ENCODE measurements at places on chromosomes 1 and 21. TPM values are rescaled to one million over a fixed set of nuclear protein-coding genes. Genes with fewer than 3 reads are reported as not detected.

GRCh38 chr1:207115269-207115668 lies 11.2 kb downstream of the C4BPA start:
- H3K4me1 ChIP-seq: no peaks in the 10 kb centered on the region
- H3K27me3 ChIP-seq: no peaks in the 10 kb centered on the region
- no peak overlapping the region for H3K4me3 ChIP-seq
- H3K27ac ChIP-seq: no peak overlapping the region
- DNase-seq: no peak

FCGR1A gene
- total RNA-seq: not detected

CADM3 gene
- total RNA-seq: not detected

DNA sequence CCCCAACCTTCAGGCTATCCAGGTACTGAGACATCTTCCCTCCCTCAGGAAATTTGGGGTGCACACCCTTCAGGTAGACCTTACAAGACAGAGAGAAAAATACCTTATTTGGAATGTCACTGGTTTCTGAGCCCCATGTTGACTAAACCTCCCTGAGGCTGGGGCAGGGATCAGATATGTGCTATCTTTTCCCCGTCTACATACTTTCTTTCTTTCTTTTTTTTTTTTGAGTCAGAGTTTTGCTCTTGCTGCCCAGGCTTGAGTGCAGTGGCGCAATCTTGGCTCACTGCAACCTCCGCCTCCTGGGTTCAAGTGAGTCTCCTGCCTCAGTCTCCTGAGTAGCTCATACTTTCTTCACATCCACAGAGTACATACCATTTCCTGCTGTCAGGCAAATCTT lies 1.6 kb downstream of the CYB5R1 start:
- H3K27me3 ChIP-seq: no peaks in the 10 kb centered on the region
- H3K4me1 ChIP-seq: peaks cover 16% of the 10 kb centered on the region
- H3K4me3 ChIP-seq: no peak overlapping the region
- DNase-seq: no peak
- H3K36me3 ChIP-seq: peaks cover 4% of the 10 kb centered on the region
- no peak overlapping the region for H3K27ac ChIP-seq

GRCh38 chr1:175829845-175830244 lies 86.5 kb upstream of the TNR start:
- H3K4me3 ChIP-seq: no peak overlapping the region
- H3K27ac ChIP-seq: no peak overlapping the region
- H3K36me3 ChIP-seq: no peaks in the 10 kb centered on the region
- H3K27me3 ChIP-seq: no peaks in the 10 kb centered on the region
- no peaks in the 10 kb centered on the region for H3K4me1 ChIP-seq
- no peak for DNase-seq

- peak; percentile 2 for DNase-seq
- H3K36me3 ChIP-seq: peaks cover 9% of the 10 kb centered on the region
- no peaks in the 10 kb centered on the region for H3K27me3 ChIP-seq
- no peak overlapping the region for H3K4me3 ChIP-seq
Measured at GRCh38 chr1:155834296-155834926, 22.6 kb downstream of the GON4L start.

GRCh38 chr1:15758953-15759661 lies 512 bp downstream of the FBLIM1 start:
- peaks cover 15% of the 10 kb centered on the region for H3K4me1 ChIP-seq
- peak overlapping the region; percentile 72 for H3K4me3 ChIP-seq
- no peaks in the 10 kb centered on the region for H3K36me3 ChIP-seq
- H3K27me3 ChIP-seq: no peaks in the 10 kb centered on the region

GRCh38 chr1:211885747-211886522 lies 55.4 kb upstream of the LPGAT1 start:
- H3K36me3 ChIP-seq: no peaks in the 10 kb centered on the region
- no peak overlapping the region for H3K27ac ChIP-seq
- peaks cover 24% of the 10 kb centered on the region for H3K4me1 ChIP-seq
- no peak overlapping the region for H3K4me3 ChIP-seq
- no peaks in the 10 kb centered on the region for H3K27me3 ChIP-seq

- H3K4me1 ChIP-seq: no peaks in the 10 kb centered on the region
- no peaks in the 10 kb centered on the region for H3K27me3 ChIP-seq
- no peak for DNase-seq
- H3K4me3 ChIP-seq: no peak overlapping the region
- no peaks in the 10 kb centered on the region for H3K36me3 ChIP-seq
Measured at GRCh38 chr1:10553118-10553517, 78.4 kb downstream of the PEX14 start.

FAM163A gene
- total RNA-seq: not detected

LORICRIN gene
- total RNA-seq: not detected

- no peaks in the 10 kb centered on the region for H3K4me1 ChIP-seq
- H3K36me3 ChIP-seq: peaks cover 62% of the 10 kb centered on the region
Measured at GRCh38 chr1:45640293-45640692, 16.4 kb upstream of the CCDC17 start.

MAB21L3 gene
- total RNA-seq: not detected

TMEM61 gene
- total RNA-seq: 5.0 TPM

GRCh38 chr1:205998457-205999241 lies 4.5 kb downstream of the RAB7B start:
- H3K4me3 ChIP-seq: no peak overlapping the region
- no peak for DNase-seq
- no peak overlapping the region for H3K27ac ChIP-seq
- no peaks in the 10 kb centered on the region for H3K36me3 ChIP-seq
- peaks cover 15% of the 10 kb centered on the region for H3K4me1 ChIP-seq
- H3K27me3 ChIP-seq: no peaks in the 10 kb centered on the region

B4GALT2 gene
- total RNA-seq: 66.2 TPM

TMPRSS2 gene
- 0.61 TPM for total RNA-seq

GPR137B gene
- total RNA-seq: not detected

DNA sequence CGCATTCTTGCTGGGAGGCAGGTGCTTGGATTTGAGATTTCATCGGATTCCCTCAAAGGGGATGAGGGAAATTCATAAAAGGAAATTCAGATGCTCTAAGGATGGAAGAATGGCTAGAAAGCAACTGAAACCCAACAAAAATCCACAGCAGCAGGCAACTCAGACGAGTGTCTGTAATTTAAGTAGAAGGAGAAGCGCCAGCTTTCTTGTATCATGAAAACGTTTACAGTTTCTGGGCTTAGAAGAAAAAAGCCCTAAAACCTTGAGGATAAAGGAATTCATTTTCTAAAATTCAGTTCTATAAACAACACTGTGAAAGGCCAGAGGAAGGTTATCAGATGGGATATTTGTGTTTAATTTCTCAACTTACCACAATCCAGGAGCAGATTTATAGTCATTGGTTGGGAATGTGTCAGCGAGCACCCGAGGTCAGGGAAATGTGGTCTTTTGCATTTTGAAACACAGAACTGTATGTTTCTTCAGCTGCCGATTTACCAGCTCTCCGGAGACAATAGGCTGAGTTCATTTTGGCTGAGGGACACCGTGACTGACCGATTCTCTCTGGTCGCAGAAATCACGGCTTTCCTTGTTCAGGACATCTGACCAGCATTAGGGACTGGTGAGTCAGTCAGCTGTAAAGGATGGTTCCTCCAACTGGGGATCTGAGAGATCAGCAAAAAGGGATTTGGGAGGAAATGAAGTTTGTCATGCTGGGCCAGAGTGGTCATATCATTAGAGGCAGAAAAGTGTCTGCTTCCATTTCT lies 111.6 kb upstream of the ERRFI1 start:
- H3K36me3 ChIP-seq: no peaks in the 10 kb centered on the region
- peak overlapping the region; percentile 54 for H3K4me3 ChIP-seq
- no peaks in the 10 kb centered on the region for H3K27me3 ChIP-seq
- DNase-seq: peak; percentile 55
- peak overlapping the region; percentile 100 for H3K27ac ChIP-seq
- H3K4me1 ChIP-seq: peaks cover 85% of the 10 kb centered on the region

- peaks cover 12% of the 10 kb centered on the region for H3K4me1 ChIP-seq
- no peak overlapping the region for H3K4me3 ChIP-seq
- no peak overlapping the region for H3K27ac ChIP-seq
- peak; percentile 54 for DNase-seq
Measured at GRCh38 chr1:169928438-169929209, 34.9 kb upstream of the SCYL3 start.

C21orf91 gene
- 15.5 TPM for total RNA-seq
